ENCODE measurements at places on chromosomes 3 and 15. TPM values are rescaled to one million over a fixed set of nuclear protein-coding genes. Genes with fewer than 3 reads are reported as not detected.
A peak's percentile ranks its signal among the peaks of the same experiment; 100 is the strongest.

- H3K4me3 ChIP-seq: peak overlapping the region; percentile 59
- peaks cover 4% of the 10 kb centered on the region for H3K27me3 ChIP-seq
- peaks cover 22% of the 10 kb centered on the region for H3K4me1 ChIP-seq
These were observed 32.8 kb upstream of the ST3GAL6 start for GRCh38 chr3:98730338-98730737.

SCG3 gene
- 13.0 TPM for total RNA-seq

GRCh38 chr3:155243512-155243921, 50.0 kb downstream of the STRIT1 start:
- no peak overlapping the region for H3K4me3 ChIP-seq
- no peak for DNase-seq
- peaks cover 12% of the 10 kb centered on the region for H3K4me1 ChIP-seq
- H3K27me3 ChIP-seq: no peaks in the 10 kb centered on the region

- peaks cover 15% of the 10 kb centered on the region for H3K4me1 ChIP-seq
- H3K4me3 ChIP-seq: no peak overlapping the region
- no peaks in the 10 kb centered on the region for H3K36me3 ChIP-seq
- H3K27ac ChIP-seq: no peak overlapping the region
These were observed 18.7 kb downstream of the CACNA2D2 start for GRCh38 chr3:50484722-50485121.

- H3K27me3 ChIP-seq: peaks cover 1% of the 10 kb centered on the region
- H3K4me1 ChIP-seq: peaks cover 27% of the 10 kb centered on the region
- H3K36me3 ChIP-seq: no peaks in the 10 kb centered on the region
These were observed 106.5 kb upstream of the GALNT15 start for GRCh38 chr3:16067837-16068471.

DNA sequence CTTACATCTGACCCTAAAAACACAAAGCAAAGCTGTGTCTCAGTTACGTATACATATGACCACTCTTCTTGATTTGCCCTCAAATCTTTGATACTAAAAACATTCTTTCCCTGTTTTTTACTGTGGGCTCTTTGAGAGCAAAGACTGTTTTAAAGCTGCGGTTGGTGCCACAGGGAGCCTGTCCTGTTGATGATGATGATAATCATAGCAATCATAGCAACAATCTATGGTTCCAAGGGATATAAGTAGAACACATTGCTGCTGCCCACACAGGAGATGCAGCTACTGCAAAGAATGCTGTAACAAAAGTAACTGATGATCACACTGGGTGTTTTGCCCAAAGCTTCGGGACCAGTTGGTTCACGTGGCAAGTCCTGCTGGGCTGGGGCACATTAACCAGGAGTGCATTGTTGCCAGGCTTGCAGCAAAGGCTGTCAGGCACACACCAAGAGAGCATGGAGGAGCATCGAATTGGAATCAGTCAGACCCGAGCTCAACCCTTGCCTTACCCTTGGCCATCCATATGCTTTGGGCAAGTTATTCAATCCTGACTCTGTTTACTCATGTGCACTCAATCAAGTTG, 131.4 kb upstream of the EIF1B start:
- H3K4me1 ChIP-seq: peaks cover 4% of the 10 kb centered on the region
- no peak for DNase-seq
- no peaks in the 10 kb centered on the region for H3K36me3 ChIP-seq
- no peak overlapping the region for H3K4me3 ChIP-seq

PAK6 gene
- 7.8 TPM for total RNA-seq

GOLGA6L4 gene
- 5.5 TPM for total RNA-seq

SLC6A11 gene
- total RNA-seq: 7.3 TPM

DNA sequence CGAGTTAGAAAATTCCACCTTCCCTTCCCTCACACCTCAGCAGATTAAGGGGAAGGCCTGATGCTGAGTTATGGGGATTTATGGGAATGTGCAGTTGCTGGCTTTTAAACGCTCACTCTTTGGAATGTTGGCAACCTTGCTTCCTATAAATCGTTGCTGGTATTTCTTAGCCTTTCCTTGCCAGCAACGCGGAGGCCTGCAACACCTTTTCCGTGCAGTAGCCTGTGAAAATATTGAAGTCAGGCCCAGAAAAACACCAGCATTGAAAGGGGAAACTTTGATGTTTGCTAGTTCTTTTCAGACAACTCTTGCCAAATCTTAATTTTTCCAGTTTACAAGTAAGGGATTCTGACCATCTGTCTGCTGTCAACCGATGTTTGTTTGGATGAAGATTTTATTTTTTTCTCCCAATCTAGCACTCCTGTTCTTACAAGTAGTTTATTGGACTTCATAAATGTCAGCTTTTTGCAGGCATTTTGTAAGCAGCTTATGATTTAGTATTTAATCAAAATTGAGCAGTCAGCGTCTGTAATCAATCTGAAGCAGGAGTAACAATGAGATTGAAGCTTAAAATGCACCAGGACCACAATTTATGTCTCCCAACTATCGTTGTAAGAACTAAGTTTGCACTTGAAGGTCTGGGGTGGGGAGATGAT, 251.0 kb downstream of the RPLP1 start:
- no peaks in the 10 kb centered on the region for H3K36me3 ChIP-seq
- H3K4me1 ChIP-seq: no peaks in the 10 kb centered on the region
- peaks cover 2% of the 10 kb centered on the region for H3K27me3 ChIP-seq
- H3K27ac ChIP-seq: no peak overlapping the region
- no peak for DNase-seq

DNA sequence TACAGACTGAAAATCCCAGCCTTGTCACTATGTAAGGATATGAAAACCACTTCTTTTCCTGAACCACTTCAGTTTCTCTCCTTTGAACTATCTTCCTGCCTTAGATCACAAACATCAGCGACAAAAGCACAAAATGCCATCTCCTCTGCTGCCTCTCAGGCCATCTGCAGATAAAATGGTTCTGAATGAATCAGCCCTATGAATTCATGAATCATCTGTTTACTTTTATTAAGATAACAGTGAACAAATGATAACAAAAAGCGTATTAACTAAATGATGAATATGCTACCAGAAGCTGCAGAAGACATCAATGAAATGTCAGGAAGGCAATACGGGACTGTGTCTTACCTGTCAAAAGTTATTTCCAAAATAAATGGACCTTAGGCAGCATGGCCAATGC, 928.1 kb downstream of the ROBO1 start:
- no peak overlapping the region for H3K4me3 ChIP-seq
- H3K4me1 ChIP-seq: peaks cover 22% of the 10 kb centered on the region
- peaks cover 10% of the 10 kb centered on the region for H3K36me3 ChIP-seq
- no peak for DNase-seq
- H3K27me3 ChIP-seq: no peaks in the 10 kb centered on the region

GRCh38 chr3:135452881-135453280, 512.6 kb upstream of the PPP2R3A start:
- H3K27ac ChIP-seq: no peak overlapping the region
- no peaks in the 10 kb centered on the region for H3K36me3 ChIP-seq
- H3K4me1 ChIP-seq: peaks cover 6% of the 10 kb centered on the region
- no peak for DNase-seq

DNA sequence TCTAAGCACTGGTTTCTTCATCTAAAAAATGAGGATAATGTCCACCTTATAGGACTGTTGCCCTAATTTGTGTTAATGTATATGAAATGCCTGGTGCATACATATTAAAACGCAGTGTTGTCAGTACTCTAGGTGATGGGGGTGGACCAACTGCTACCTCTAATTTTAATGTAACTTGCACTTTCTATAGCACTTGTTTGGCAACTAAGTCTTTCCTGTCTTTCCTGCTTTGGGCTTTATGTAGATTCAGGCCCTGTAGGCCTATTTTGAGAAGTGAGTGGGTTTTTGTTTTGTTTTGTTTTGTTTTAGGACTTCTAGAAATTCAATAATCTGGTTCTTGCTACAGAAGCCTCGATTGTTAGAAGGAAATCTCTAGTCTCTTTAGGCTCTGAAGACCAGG, 21.2 kb downstream of the SLC7A14 start:
- peaks cover 8% of the 10 kb centered on the region for H3K4me1 ChIP-seq
- peaks cover 4% of the 10 kb centered on the region for H3K36me3 ChIP-seq
- H3K4me3 ChIP-seq: no peak overlapping the region
- no peak overlapping the region for H3K27ac ChIP-seq

GRCh38 chr3:187072511-187072910, 66.8 kb downstream of the RPL39L start:
- no peak overlapping the region for H3K27ac ChIP-seq
- H3K27me3 ChIP-seq: no peaks in the 10 kb centered on the region
- no peak for DNase-seq

DNA sequence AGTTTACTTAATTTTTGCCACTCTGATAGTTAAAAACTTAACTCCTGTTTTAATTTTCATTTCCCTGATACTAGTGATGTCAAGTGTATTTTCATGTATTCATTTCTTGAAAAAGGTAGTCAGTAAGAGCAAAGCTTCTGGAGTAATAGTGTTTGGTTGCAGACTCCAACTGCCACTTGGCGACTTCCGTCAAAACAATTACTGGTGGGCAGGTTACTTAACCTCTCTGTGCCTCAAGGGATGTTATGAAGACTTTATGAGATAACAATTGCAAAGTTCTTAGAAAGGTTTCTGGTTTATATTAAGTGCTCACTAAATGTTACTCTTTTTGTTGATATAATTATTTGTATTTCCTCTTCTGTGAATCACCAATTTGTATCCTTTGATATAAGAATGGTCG, 129.7 kb downstream of the NFKBIZ start:
- DNase-seq: no peak
- no peaks in the 10 kb centered on the region for H3K36me3 ChIP-seq
- H3K4me3 ChIP-seq: no peak overlapping the region
- peaks cover 21% of the 10 kb centered on the region for H3K4me1 ChIP-seq
- no peaks in the 10 kb centered on the region for H3K27me3 ChIP-seq

DNA sequence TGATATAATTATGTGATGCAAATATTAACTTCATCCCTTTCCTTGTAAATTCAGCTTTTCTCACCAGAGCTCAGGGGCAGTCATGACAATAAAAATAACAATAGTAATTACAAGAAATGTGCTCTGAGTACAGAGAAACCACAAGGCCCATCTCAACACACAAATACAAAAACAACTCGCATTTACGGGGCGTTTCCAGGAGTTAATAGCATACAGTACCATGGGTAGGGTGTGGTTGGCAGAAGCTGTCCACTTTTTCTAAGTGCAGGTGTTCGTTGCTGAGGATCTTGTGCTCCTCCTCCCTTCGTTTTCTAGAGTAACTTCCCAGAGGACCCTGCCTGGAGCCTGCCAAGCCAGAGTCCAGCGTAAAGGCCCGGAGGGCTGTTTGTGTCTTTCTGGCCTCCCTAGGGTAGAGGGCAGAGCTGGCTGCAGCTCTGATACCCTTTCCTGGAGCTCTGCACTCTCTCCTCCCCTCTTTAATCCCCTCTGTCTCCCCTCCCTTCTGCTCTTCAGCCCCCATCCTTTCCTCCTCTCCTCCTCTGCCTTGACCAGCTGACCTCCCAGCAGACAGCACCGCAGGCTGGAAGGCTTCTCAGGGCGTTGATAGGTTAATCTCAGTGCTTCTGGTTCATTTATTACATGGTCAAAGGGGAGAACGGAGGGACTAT, 11.4 kb downstream of the SEMA3G start:
- peak overlapping the region; percentile 33 for H3K27ac ChIP-seq
- H3K4me3 ChIP-seq: no peak overlapping the region
- no peaks in the 10 kb centered on the region for H3K36me3 ChIP-seq
- no peak for DNase-seq
- H3K4me1 ChIP-seq: peaks cover 27% of the 10 kb centered on the region
- peaks cover 1% of the 10 kb centered on the region for H3K27me3 ChIP-seq

- peaks cover 18% of the 10 kb centered on the region for H3K27me3 ChIP-seq
- no peak overlapping the region for H3K4me3 ChIP-seq
- H3K36me3 ChIP-seq: no peaks in the 10 kb centered on the region
- no peak for DNase-seq
- H3K4me1 ChIP-seq: no peaks in the 10 kb centered on the region
- H3K27ac ChIP-seq: no peak overlapping the region
These were observed 56.5 kb downstream of the KY start for GRCh38 chr3:134594331-134594741.

NR2E3 gene
- 0.38 TPM for total RNA-seq

DNA sequence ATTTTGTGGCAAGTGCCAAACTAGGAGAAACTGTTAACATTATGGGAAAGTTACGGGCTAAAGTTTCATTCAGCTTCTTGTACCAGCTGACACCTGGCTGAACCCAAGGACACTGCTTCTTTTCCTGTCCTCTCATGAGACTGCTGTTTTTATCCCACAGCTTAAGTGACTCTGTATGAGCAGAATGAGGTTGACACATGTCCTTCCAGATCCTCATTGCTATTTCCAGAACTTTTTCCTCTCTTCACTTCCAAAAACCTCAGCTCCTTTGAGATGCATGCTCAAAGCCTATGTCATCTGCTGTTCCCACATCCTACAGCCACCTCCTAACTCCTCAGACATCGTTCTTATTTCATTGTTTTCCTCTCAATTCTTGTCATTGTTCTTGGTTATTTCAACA, 183.6 kb downstream of the DCLK3 start:
- DNase-seq: no peak
- no peak overlapping the region for H3K27ac ChIP-seq
- no peaks in the 10 kb centered on the region for H3K36me3 ChIP-seq
- no peaks in the 10 kb centered on the region for H3K4me1 ChIP-seq

DNA sequence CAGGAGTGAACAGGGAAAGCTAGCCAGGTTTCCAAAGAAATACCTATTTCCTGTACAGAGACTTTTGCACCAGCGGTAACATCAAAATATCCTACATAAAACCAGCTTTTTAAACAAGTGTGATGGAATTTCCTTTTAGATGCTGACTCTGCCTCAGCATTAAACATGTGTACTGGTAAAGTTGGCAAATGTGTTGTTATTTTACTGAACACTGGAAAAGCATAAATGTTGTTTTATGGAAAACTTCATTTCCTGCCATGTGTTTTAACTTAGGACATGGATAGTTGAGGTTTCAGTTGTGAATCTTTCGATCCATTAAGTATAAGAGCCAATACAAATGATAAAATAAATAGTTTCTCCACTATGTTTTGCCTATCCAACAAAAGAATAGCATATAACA, 15.7 kb downstream of the OXNAD1 start:
- H3K4me3 ChIP-seq: no peak overlapping the region
- DNase-seq: no peak
- H3K36me3 ChIP-seq: peaks cover 10% of the 10 kb centered on the region

SCN11A gene
- 1.4 TPM for total RNA-seq

DNA sequence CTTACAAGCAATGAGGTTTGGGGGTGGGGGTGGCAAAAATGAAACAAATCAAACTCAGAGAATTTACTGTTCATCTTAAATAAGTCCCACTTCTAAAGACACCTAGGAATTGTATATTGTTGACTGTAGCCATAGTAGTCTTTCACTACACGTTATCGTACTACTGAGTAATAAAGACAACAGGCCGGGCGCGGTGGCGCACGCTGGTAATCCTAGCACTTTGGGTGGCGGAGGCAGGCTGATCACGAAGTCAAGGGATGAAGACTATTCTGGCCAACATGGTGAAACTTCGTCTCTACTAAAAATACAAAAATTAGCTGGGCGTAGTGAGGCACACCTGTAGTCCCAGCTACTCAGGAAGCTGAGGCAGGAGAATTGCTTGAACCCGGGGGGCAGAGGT, 231.6 kb downstream of the CTNNB1 start:
- H3K27ac ChIP-seq: no peak overlapping the region
- no peak overlapping the region for H3K4me3 ChIP-seq
- H3K27me3 ChIP-seq: no peaks in the 10 kb centered on the region
- peaks cover 5% of the 10 kb centered on the region for H3K36me3 ChIP-seq
- no peak for DNase-seq

GRCh38 chr3:98596541-98597500, 3.4 kb upstream of the CPOX start:
- DNase-seq: no peak
- no peaks in the 10 kb centered on the region for H3K36me3 ChIP-seq
- H3K4me1 ChIP-seq: peaks cover 16% of the 10 kb centered on the region

HPS3 gene
- 18.2 TPM for total RNA-seq

C15orf62 gene
- total RNA-seq: 1.1 TPM

GRCh38 chr3:62942227-62942626, 67.0 kb upstream of the CADPS start:
- H3K36me3 ChIP-seq: no peaks in the 10 kb centered on the region
- no peak overlapping the region for H3K4me3 ChIP-seq
- no peaks in the 10 kb centered on the region for H3K4me1 ChIP-seq
- H3K27me3 ChIP-seq: peaks cover 13% of the 10 kb centered on the region
- no peak overlapping the region for H3K27ac ChIP-seq
- DNase-seq: no peak

MASP1 gene
- 1.7 TPM for total RNA-seq

SAXO2 gene
- total RNA-seq: 5.8 TPM
